ENCODE measurements at places on chromosomes 6 and 20.

DNA sequence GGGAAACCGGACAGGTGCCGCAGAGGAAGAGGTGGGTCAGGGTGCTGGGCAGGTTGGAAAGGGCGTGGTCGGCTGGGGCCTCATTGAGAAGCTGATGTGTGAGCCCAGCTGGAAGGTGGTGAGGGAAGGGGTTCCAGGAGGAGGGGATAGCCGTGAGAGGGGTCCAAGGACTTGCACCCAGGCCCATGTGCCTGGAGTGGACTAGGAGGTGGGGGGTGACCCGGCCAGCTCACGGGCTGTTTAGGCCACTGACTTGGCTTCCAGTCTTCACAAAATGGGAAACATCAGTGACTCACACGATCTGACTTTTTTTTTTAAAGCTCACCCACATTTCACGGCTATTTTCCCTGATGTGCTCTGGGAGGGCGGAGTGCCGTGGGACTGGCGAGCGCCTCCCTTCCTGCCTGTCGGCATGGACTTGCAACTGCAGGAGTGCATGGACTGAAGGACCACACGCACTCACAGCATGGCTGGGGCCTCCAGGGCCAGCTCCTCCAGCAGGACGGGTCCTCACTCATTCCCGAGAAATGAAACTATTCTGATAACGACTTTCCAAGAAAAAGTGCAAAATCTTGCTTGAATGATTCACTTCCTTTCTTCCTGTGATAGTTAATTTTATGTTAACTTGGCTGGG, 13.5 kb upstream of the PDE10A start:
- no peak overlapping the region for H3K27ac ChIP-seq
- no peaks in the 10 kb centered on the region for H3K27me3 ChIP-seq
- H3K4me1 ChIP-seq = peaks cover 2% of the 10 kb centered on the region
- peak; percentile 20 for DNase-seq
- H3K36me3 ChIP-seq = no peaks in the 10 kb centered on the region

GRCh38 chr20:1313236-1313964, 15.5 kb downstream of the SDCBP2 start:
- H3K4me3 ChIP-seq = peak overlapping the region; percentile 13
- DNase-seq = peak; percentile 71
- no peaks in the 10 kb centered on the region for H3K4me1 ChIP-seq

DNA sequence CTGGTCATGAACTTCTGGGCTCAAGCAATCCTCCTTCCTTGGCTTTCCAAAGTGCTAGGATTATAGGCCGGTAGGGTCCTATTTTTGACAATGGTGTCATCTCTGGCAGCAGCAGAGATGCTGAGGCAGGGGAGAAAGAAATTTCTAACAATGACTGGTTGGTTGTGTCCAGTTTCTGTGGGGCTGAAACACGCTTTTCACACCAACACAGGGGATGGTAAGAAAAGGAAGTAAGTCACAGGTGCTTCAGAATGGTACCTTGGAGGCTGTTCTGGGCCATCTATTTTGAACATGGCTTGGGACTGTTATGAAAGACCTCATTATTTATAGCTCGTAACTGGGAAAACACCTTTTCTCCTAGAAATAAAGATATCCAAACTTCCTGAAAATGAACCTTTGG, 72.6 kb downstream of the GJA10 start:
- H3K27me3 ChIP-seq = no peaks in the 10 kb centered on the region
- H3K4me3 ChIP-seq = no peak overlapping the region
- no peaks in the 10 kb centered on the region for H3K4me1 ChIP-seq
- H3K36me3 ChIP-seq = no peaks in the 10 kb centered on the region
- no peak for DNase-seq

DNA sequence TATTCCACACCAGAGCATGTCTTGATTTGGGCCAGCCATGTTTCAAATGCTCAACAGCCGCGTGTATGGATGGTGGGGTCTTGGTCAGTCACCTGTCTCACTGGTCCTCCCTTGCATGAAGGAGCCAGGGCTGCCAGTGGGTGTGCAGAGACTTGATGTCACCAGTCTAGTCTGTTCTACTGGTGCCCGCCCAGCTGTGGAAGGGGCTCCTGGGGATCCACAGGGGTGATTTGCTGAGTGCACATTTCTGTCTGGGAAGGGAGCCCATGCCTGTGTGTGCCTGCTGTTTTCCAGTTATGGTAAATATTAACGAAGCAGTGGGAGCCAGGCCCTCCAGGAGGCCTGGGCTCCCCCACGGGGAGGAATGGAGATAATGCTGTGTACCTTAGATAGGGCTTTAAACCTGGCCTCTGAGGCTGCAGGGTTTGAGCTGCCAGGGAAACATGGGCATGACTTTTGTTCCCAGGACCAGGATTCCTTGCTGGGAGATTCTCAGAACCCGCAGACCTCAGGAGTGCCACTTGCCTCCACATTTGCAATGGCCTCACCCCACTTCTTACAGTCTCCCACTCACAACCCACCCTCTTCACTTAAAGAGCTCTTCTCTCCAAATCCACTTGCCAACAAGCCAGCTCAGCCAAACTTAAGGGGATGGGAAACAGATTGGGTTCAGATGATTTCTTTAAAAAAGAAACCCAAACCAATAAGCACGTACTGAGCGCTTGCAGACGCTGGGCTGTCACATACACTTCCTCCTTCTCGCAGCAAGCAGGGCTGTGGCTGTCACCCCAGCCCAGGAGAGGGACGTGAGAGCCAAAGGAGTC, 54.1 kb downstream of the VEGFA start:
- no peak overlapping the region for H3K27ac ChIP-seq
- H3K36me3 ChIP-seq = no peaks in the 10 kb centered on the region
- H3K27me3 ChIP-seq = peaks cover 50% of the 10 kb centered on the region
- DNase-seq = no peak

DNA sequence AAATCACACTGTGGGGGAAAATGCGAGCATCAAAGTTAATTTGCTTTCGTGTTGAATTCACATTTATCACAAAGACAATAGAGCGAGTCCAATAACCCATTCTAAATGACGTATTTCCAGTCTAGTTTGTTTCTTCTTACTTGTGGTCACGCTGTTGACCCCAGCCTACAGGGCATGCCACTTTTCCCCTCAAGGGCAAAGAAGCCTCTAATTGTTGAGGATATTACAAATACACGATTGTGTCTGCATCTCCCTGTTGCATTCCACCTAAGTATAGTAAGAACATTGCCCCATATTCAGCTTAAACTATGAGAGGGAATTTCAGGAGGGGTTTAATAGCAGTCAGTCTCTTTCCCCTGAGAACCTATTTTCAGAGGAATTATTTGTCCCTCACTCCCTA, 37.4 kb upstream of the DSP start:
- H3K27me3 ChIP-seq = no peaks in the 10 kb centered on the region
- DNase-seq = no peak
- H3K4me3 ChIP-seq = no peak overlapping the region

DNA sequence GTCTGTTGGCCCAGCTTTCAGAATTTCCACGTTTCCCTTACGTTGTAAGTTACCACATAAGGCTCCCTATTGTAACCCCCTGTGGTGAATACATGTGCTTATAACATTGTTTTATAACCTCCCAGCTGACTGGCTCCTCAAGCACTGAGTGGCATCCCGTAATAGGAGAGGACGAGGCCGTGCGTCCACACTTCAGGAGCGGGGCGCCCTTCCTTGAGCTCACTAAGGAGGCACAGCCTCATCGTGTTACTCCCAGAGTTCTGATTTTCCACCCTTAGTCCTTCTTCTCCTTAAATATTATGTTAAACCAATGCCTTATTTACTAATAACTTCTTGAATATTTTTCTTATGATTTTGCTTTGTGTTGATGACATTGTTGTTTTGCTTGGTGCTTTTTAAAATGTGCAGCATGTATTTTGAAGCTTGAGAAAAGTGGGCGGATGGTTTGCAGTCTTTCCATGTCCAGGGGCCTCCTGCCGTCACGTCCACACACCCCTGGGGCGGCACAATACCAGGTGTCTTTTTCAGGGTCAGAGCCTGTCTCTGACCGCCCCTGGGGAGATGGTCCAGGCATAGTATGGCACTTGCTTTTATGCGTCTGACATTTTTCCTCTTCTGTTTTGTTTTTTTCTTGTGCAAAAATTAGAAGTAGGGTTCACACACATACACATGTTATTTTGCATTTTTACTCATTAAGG, 181.8 kb downstream of the DLL1 start:
- H3K27me3 ChIP-seq = no peaks in the 10 kb centered on the region
- DNase-seq = no peak
- H3K36me3 ChIP-seq = no peaks in the 10 kb centered on the region
- H3K4me1 ChIP-seq = no peaks in the 10 kb centered on the region
